ENCODE measurements at places on chromosomes 1 and 21.
A peak's percentile ranks its signal among the peaks of the same experiment; 100 is the strongest.

DNA sequence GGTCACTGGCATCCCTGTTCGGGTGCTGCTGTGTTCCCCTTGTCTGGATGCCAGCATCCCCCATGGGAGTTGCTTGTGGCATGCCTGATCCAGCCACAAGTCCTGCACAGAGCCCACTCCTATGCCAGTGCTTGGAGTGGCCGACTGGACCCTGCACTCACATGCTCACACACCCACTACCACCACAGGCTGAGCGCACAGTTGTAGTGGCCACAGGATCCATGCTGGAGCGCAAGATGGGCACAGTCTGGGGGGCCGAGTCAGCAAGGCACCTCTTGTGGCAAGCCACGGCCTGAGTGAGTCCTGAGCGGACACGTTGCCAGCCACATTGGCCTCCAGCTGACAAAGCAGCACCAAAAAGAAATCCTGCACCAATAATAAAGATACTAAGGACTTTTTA, 661.6 kb upstream of the TMPRSS15 start:
- no peak for DNase-seq

- DNase-seq, result no peak
Measured at GRCh38 chr1:238139713-238140112, 249.0 kb upstream of the ZP4 start.

DNA sequence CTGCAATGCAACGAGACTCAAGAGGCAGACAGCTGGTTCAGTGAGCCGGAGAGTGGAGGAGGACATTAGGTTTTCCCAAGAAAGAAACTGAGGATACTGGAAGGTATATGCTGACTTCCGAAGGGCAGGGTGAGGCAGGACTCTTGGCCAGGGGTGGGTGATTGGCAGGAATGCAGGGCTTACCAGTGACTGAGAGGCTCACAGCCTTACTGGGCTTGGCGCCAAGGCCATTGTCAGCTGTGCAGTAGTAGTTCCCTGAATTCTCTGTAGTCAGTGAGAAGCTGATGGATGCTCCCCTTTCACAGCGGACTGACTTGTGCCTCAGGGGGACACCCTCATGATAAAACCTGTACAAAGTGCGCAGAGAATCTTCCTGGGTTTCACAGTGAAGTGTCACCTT, 9.6 kb downstream of the FCRL5 start:
- no peak for DNase-seq

DNA sequence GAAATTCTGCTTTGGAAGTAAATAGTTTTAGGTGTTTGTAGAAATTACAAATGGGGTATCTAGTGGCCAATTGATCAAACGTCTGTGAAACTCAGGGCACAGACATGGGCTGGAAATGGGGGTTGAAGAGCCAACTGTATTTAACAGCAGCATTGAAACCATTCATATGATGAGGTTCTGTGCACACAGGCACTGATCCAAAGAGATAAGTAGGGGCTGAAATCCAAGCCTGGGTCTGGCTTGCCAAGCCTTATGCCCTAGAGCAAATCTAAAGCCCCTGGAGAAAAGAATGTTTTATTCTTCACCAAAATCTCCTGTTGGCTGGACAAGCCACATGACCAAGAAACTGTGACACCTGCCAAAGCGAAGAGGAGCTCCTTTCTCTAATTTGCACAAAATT, 67.6 kb upstream of the ST6GALNAC5 start:
- DNase-seq, result no peak

- DNase-seq, result peak; percentile 14
Measured at GRCh38 chr1:20361805-20362381, 71.2 kb downstream of the VWA5B1 start.

DNA sequence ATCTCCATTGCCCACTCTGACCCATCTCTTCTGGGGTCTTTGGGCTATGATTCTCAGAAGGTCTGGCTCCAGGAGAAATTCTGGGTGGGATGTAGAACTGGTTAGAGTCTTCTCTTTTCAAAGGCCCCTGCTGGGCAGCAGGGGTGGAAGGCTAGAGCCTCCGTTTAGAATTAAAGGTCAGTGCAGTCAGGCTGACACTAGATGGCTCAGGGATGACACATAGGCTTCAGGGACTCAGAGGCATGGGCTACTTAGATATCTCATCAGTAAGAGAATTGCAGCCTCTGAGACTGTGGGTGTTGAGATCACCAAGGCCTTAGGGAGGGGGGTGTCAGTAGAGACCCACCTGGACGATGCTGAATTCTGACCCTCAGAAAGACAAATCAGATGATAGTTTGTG, 12.6 kb upstream of the PPM1J start:
- DNase-seq, result no peak

GRCh38 chr1:234398849-234399381, 25.7 kb downstream of the COA6 start:
- DNase-seq, result peak; percentile 66

- no peak for DNase-seq
Measured at GRCh38 chr1:177979272-177979671, 9.4 kb upstream of the SEC16B start.

GRCh38 chr1:87346130-87346814, 17.6 kb downstream of the LMO4 start:
- DNase-seq, result no peak

DNA sequence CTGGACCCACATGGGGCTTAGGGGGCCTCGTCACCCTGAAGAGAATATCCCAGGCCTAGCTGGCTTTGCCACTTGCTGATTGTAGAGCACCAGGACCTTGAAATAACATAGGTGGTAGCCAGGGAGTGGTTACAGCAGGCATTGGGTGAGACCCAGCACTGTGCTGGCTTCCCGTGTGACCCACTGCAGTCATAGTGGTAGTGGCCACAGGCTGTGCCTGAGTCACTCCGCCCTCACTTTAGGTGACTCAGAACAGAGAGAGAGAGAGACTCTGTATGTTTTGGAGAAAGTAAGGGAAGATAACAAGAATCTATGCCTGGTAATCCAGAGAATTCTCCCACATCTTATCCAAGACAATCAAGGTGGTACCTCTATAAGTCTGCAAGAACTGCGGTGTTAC, 98.7 kb upstream of the LHX8 start:
- no peak for DNase-seq

GRCh38 chr1:173507847-173508209, 30.7 kb downstream of the PRDX6 start:
- no peak for DNase-seq

DNA sequence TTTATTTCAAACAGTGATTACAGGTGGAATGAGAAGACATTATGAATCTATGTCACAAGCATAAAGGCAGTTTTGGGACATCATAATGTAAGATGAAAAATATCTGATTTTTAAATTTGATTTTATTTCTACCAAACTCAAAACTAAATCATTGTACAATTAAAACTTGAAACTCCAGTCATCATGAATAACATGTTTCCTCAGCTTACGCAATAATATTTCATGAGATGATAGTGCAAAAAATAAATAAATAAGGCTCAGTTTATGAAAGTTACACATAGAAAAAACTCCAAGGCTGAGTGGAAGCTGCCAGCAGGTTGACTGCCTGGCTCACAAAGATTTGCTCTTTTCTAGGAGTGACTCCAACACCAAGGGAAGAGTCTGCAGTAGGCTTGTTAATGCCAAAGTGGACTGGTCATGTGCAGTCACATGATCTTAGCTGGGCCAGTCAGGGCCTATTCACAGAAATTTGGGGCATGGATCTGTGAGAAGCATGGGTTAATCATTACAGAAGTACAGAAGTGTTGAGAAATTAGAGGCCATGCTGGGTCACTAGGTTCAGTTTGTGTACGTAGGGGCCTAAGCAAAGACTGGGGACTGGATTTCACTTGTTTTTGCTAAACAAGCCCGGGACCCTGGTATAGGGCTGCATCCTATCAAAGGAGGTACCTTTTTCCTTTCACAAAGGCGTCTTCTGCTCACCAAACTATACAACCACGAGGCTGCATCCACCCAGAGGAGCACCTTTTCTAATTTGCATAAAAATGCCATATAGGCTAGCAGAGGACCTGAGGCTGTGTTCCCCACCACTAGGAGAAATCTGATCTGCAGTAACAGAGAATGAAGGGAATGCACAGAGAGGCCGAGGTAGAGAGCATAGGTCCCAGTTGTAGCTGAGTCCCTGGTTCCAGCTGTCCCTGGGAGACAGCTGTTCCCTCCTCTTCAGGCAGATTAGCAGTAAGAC, 4.9 kb upstream of the ABCA4 start:
- no peak for DNase-seq

DNA sequence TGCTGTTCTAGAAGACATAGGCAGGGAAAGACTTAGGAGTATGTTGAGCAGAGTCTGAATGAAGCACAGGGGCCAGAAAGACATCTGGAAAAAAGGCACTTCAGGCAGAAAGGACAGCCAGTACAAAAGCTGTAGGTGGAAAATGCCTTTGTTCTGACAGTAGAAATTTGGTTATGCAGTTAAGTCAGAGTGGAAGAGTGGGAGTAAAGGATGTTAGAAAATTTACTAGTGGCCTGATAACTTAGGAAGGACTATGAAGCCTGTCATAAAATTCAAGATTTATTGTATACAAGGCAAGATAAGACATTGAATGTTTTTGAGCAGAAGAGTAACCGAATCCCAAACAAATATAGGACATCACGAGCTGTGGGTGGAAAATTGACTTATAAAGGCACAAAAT, 987.9 kb downstream of the PLA2G4A start:
- DNase-seq, result no peak
